ENCODE measurements at places on chromosomes 16 and 17. TPM values are rescaled to one million over a fixed set of nuclear protein-coding genes. Genes with fewer than 3 reads are reported as not detected.
A peak's percentile ranks its signal among the peaks of the same experiment; 100 is the strongest.

APPBP2 gene
- 45.0 TPM for polyA plus RNA-seq

NT5M gene
- 5.6 TPM for polyA plus RNA-seq

ZNF385C gene
- 9.0 TPM for polyA plus RNA-seq

LRRC37A3 gene
- 37.6 TPM for polyA plus RNA-seq

GRCh38 chr17:9828296-9829295 lies 2.9 kb downstream of the GLP2R start:
- DNase-seq: no peak

- DNase-seq: no peak
Observed at GRCh38 chr17:50139185-50139783, 9.3 kb upstream of the SAMD14 start.

DNA sequence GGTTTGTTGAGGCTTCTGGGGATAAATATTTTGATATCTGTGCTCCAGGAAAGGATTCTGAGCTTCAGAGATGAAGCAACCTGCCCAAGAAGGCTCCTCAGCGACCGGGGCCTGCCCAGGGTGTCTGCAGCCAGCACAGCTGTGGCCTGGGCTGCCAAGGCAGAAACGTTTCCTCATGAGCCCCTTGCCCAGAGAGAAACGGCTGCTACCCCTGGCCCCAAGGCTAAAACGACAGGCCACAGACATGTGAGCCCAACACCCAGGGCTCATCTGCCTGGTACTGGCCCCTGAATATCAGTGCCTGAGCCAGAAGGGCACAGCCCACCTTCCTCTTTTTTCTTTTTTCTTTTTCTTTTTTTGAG lies 45.4 kb upstream of the RASD1 start:
- DNase-seq: no peak

GRCh38 chr16:68059804-68060203 lies 25.4 kb upstream of the NFATC3 start:
- no peak for DNase-seq

- DNase-seq: no peak
Observed at GRCh38 chr16:23924128-23924527, 88.3 kb downstream of the PRKCB start.

DNA sequence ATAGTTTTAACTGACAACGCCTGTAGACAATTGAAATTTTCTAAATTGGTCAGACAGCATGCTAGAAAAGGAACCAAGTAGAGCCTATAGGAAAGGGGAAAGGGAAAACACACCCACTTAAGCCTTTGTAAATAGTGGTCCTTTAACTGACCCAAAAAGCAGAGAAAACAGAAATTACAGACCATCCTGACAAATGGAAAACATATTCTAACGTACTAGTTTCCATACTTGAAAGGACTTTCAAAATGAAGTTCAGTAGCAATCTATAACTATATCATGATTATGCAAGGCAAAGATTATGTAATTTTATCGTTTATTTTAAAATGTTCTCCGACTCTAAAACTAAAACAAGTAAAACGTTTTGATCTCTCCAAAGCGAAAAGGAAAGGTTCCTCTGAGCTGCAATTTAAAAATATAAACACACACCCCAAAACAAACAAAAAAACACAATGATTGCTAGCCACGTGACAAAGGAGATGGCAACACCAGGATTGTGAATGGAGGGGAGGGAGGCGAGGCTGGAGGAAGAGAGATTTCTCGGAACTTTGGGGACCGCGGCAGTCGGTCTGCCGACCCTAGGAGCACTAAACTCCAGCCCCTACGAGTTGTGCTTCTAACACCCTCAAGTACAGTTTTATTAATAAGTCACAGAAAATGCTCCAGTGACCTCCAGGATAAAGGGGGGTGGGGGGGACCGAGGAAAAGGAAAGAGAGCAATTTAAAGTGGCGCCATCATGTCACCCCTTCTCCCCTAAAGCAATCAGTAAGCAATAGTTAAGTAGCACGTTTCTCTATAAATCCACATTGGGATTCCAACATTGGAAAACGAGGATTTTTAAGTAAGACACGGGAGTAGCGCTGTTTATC lies 1.7 kb downstream of the KANSL1 start:
- peak; percentile 28 for DNase-seq

- DNase-seq: no peak
Observed at GRCh38 chr16:54862529-54862928, 68.1 kb upstream of the IRX5 start.

DNA sequence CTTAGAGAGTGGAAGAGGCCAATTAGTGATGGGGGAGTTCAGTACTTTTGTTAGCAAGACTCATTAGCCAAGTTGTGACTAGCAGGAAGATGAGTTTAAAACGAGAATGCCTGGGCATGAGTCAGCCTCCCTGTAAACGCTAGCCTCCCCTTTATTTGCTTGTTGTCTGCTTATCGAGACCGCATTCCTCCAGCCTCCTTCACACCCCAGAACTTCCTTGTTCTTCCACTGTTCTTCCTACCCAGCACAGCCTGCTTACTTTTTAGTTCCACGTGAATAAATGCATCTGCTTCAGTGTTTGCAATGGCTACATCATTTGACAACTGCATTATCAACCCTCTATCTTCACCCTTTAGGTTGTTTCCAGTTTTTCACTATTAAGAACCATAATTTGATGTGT lies 20.2 kb upstream of the OR3A1 start:
- DNase-seq: no peak

DNA sequence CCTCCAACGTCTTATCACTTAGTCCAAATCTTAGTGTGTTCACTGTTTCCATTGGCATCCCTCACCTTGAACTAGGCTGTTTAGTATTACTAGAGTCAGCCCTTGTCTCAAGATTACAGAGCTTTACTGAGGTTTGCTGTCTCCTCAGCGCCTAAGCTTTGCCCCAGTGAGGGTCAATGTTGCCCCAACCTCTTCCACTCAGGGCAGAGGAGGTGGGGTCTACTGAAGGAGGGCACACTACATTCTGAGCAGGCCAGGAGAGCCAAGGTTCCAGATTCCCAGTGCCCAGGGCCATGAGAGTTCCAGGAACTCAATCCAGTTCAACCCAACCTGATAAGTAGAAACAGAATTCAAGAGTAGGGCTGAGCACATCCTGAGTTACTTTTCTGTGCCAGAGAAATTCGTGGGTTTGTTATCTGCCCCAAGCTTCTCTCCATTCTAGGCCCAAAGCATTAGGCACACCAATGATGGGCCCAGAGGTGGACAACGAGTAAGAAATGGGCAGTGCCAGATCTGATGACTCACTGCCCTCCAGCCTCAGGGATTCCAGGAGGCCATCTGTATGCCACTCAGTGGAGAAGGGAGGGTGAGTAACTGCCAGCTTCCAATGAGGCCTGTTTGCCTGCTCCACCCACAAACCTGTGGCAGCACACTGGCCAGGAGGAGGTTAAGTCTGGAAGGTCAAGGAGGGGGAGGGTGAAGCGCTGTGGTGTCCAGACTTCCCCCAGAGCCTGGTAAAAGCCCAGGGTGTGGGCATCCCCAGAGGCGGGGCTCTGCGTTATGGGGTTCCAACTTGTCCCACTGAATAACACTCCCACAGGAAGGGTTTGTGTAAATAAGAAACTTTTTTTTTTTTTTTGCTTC lies 8.2 kb downstream of the TUBG2 start:
- no peak for DNase-seq

DNA sequence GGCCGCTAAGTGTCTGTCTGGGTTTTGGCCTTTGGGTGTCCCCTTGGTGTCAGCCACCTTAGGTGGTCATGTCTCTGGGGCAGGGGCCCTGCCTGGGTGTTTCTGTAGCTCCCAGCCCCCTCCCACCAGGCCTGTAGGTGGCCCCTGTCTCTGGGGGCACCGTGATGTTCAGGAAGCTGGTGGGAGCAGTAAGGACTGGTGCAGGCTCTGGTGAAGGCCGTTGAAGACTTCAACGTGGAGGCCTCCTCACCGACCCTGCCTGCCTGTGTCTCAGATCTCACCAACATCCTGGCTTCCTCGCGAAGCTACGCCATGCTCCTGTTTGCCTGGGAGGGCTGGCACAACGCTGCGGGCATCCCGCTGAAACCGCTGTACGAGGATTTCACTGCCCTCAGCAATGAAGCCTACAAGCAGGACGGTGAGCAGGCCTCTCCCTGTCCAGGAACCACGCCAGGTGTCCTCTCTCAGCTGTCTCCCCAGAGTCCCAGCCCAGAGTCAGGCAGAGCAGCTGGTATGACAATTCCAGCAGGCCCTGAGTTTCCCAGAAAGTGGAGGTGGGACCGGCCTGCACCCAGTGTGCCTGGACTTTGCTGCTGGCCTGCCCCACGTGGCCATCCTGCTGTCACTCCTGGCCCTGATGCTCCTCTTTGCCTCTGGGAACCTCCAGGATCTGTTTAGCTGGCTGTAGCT lies 2.8 kb downstream of the ACE start:
- DNase-seq: no peak

DNA sequence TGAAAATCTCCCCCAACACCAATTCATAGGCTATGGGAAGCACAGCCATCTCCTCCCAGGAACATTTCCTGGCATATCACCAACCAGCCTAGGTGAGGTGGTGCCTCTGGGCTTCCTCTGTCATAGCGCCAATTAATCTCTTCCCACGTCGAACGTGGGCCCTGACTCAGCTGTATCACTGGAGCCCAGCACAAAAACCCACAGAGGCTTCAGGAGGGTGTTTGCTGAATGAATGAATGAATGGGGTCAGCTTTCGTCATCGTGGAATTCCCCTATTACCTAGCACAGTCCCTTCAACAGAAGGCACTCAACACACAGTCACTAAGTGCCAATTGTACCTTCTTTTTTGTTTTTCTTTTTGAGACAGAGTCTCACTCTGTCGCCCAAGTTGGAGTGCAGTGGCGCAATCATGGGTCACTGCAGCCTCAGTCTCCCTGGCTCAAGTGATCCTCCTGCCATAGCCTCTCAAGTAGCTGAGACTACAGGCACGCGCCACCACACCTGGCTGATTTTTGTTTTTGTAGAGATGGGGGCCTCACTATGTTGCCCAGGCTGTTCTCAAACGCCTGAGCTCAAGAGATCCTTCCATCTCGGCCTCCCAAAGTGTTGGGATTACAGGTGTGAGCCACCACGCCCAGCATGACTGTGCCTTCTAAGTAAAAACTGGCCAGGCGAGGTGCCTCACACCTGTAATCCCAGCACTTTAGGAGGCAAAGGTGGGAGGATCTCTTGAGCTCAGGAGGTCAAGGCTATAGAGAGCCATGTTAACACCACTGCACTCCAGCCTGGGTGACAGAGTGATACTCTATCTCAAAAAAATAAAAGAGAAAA lies 4.1 kb downstream of the ZNF688 start:
- no peak for DNase-seq

DNA sequence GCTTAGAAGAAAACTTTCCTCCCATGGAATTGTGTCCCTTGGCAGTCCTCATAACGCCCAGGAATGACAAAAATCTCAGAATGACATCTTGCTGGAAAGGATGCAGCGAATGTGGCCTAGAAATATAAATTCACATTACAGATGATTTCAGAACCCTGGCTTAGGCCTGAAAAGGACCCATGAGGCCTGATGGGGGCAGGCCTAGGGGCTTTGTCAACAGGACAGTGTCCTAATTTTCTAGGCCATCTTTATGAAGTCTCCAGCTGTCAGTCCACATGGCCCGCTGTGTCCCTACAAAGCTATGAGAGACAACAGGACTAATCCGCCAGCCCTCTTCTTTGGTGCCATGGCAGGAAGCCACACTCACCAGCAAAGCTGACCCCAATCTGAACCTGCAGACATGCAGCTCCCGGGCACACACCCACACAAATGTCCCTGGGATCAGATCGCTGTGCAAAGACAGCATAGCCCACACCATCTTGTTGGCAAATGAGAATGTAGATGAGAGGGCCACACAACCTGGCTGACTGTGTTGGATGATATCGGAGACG lies 40.4 kb upstream of the DNAH17 start:
- DNase-seq: peak; percentile 4

GRCh38 chr16:67339453-67339852 lies 12.8 kb downstream of the LRRC36 start:
- DNase-seq: no peak

GRCh38 chr17:40018211-40019121 lies 3.2 kb downstream of the CSF3 start:
- no peak for DNase-seq

DNA sequence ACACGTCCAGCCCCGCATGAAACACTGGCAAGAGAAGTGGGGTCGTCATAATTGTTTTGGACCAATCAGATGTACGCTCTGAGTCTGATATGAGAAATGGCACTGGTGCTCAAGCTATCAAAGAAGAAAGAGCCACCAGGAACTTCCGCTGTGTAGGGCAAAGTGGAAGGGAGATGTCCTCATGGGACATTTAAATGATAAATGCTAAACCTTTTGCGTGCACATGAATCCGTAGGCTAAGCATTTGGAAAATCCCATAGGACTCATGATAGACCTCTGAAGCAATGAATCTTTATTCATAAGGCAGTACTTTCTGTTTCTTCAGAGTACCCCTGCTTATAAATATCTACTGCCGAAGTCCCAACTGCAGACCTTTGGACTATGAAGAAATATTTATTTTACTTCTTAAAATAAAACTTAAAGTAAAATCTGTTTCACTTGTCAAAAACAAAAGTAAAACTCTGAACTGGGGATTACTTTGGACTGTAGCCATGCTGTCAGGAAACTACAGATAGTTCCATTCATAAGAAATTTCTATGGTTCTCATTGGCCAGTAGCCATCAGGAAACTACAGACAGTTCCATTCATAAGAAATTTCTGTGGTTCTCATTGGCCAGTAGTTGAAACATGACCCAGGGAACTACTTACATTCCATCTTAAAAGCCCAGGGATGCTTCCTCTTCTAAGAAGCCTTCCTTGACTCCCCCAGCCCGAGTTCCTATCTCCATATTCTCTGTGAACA lies 335.1 kb downstream of the HS3ST4 start:
- DNase-seq: no peak

GRCh38 chr16:64532117-64532516 lies 589.7 kb downstream of the CDH11 start:
- DNase-seq: no peak

DNA sequence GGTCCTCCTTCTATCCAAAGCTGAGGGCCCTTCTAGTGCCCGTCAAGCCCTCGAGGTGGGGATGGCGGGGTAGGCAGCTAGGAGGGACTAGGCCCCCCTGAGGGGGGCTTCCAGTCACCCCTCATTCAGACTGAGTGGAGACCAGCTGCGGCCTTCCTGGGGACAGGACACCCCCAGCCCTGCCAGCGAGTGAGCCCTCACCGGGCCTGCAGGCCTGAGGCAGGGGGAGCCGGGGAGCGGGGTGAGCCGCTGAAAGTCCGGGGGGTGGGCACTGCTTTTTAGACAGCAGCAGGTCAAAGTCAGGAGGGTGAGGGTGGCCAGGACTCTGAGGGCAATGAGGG lies 8.7 kb upstream of the KREMEN2 start:
- DNase-seq: no peak

DNA sequence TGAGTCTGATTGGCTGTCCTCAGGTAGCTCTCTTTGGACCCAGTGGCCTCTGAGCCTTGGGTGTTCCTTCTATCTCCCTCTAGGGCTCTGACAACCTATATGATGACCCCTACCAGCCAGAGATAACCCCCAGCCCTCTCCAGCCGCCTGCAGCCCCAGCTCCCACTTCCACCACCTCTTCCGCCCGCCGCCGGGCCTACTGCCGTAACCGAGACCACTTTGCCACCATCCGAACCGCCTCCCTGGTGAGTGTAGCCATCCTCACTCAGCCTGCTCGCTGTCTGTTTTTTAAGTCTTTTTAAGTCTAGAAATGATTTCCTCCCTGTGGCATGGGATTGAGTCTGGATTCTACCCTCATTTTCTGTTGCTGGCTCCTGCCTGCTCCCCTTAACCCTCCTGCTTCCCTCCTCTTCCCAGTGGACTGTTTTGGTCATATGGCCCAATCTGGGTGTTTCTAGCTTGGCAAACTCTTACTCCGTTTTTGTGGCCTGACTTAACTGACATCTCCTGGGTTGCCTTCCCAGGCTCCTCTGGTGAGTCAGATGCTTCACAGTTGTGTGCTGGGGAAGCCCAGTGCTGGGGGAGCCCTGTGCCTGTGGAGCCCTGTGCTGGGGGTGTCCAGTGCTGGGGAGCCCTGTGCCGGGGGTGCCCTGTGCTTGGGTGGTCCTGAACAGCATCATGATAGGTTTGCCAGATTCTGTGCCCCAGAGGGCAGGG lies 9.9 kb downstream of the TAOK2 start:
- DNase-seq: no peak

Measured in renal pelvis (tissue), 12 donors.